ENCODE measurements at places on chromosomes 6 and 20. TPM values are rescaled to one million over a fixed set of nuclear protein-coding genes. Genes with fewer than 3 reads are reported as not detected.

MYT1 gene
- total RNA-seq: 3.5 TPM

RBM24 gene
- total RNA-seq: not detected

ANKRD66 gene
- not detected for total RNA-seq

SLC22A7 gene
- total RNA-seq: not detected

ADAM33 gene
- not detected for total RNA-seq

KIF16B gene
- total RNA-seq: 8.4 TPM

HCRTR2 gene
- not detected for total RNA-seq

IL17A gene
- not detected for total RNA-seq

TNXB gene
- 2.1 TPM for total RNA-seq

All from Karpas-422 (cell line).